ENCODE measurements at places on chromosomes 5 and 9. TPM values are rescaled to one million over a fixed set of nuclear protein-coding genes. Genes with fewer than 3 reads are reported as not detected.

Gene CATSPER3
- total RNA-seq, result not detected

Gene PCDHGA4
- total RNA-seq, result 7.6 TPM

Gene UGT3A2
- total RNA-seq, result not detected

Gene ADRA1B
- total RNA-seq, result 9.3 TPM

Gene OR2S2
- total RNA-seq, result not detected

Gene UNC13B
- total RNA-seq, result 25.9 TPM

Gene MATR3
- 73.6 TPM for total RNA-seq

Gene TUBB4B
- total RNA-seq, result 112 TPM

Gene HACD4
- 5.4 TPM for total RNA-seq

Gene ACTBL2
- not detected for total RNA-seq

Gene ZNF367
- total RNA-seq, result 9.4 TPM

Gene NOTCH1
- total RNA-seq, result 19.8 TPM

Gene PLAC8L1
- total RNA-seq, result not detected

Gene SLC6A18
- total RNA-seq, result not detected

Gene PCDHAC2
- total RNA-seq, result not detected

Gene CARD6
- 2.3 TPM for total RNA-seq

Gene ATP6V1G1
- total RNA-seq, result 57.8 TPM

Gene FAM153A
- not detected for total RNA-seq

Gene TLX3
- not detected for total RNA-seq

Gene SPATA31A3
- total RNA-seq, result not detected

Gene PITX1
- total RNA-seq, result 42.6 TPM

Gene MTX3
- total RNA-seq, result 2.6 TPM

Gene PIP5KL1
- 11.2 TPM for total RNA-seq

Gene PDE6A
- total RNA-seq, result under 0.01 TPM

Gene SHB
- 19.2 TPM for total RNA-seq

Gene SPINK13
- not detected for total RNA-seq

Gene BRINP1
- not detected for total RNA-seq

Gene NMRK1
- 11.6 TPM for total RNA-seq

Gene COL5A1
- 35.2 TPM for total RNA-seq

Gene PRELID2
- total RNA-seq, result 35.6 TPM

Gene FOXB2
- not detected for total RNA-seq

Gene DIPK1B
- total RNA-seq, result not detected

Gene LRRTM2
- not detected for total RNA-seq

Gene BARX1
- 42.0 TPM for total RNA-seq

Gene SPATA31D4
- not detected for total RNA-seq

Gene PAEP
- not detected for total RNA-seq

Gene RANBP3L
- total RNA-seq, result 2.3 TPM

Gene GADD45G
- 24.9 TPM for total RNA-seq

Gene LCN1
- total RNA-seq, result not detected

Gene CDH9
- total RNA-seq, result not detected

Gene NAIF1
- total RNA-seq, result 1.8 TPM

Gene GHR
- 34.8 TPM for total RNA-seq

Gene CRHBP
- total RNA-seq, result not detected

Gene LRRC19
- 3.7 TPM for total RNA-seq

Gene DNAJC21
- total RNA-seq, result 35.3 TPM

Gene LRRC70
- total RNA-seq, result not detected

Gene PRRX2
- total RNA-seq, result 0.87 TPM

Gene TSSK1B
- total RNA-seq, result not detected
